ENCODE measurements at places on chromosomes 1 and 21.

DNA sequence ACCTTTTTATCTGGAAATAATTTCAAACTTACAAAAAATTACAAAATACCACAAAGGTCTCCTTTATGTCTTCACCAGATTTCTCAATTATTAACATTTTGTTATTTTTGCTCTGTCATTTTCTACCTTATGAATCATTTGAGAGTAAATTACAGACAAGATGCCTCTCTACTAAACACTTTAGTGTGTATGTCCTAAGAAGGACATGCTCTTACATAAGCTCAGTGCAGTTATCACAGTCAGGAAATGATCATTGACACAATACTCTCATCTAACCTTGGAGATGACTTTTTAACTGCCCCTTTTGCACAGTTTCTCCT is 378.9 kb upstream of the RUNX1 start:
- DNase-seq, result no peak

DNA sequence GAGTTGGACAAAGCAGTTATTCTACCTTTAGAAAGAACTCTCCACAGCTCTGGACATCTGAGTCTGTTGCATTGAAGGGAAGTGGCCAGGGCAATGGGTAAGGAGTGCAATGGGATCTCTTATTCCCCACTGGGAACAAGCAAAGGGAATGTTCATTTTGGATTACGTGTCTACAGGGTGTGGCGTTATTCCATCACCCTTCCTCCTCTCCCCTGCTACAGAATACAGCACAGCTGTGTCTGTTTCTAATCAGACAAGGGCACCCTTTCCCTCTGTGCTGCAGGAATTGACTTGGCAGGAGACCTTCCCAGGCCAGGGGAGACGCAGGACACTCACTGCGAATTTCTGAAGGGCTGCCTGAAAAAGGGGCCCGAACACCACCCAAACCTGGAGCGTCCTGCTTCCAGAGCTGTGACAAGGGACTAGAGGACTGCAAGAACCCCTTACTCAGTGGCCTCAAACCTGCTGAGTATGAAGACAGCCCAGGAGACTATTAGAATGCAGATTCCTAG is 163.6 kb upstream of the RAB4A start:
- no peak for DNase-seq

- DNase-seq, result no peak
Measured at GRCh38 chr1:157739229-157739901, 37.6 kb downstream of the FCRL2 start.

- no peak for DNase-seq
Measured at GRCh38 chr1:87899017-87899416, 570.3 kb downstream of the LMO4 start.

DNA sequence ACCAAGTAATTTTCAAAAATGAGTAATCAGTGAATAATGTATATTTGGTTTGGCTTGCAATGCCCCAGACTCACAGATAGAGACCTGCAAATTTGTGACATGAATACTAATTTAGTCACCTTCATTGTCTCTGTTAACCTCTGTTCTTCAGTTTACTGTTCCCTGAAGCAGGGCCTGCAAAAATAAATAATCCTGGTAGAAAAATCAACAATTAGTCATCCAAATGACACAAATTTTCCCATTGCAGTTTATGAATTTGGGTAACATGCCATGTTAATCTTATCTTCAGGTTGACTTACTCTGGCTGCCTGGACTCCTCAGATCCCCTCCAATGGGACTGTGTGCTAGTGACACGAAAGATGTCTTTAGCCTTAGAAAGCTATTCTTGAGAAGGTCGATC is 289.5 kb downstream of the PAPPA2 start:
- DNase-seq, result no peak

- DNase-seq, result no peak
Measured at GRCh38 chr1:116674011-116674531, 6.5 kb upstream of the IGSF3 start.

DNA sequence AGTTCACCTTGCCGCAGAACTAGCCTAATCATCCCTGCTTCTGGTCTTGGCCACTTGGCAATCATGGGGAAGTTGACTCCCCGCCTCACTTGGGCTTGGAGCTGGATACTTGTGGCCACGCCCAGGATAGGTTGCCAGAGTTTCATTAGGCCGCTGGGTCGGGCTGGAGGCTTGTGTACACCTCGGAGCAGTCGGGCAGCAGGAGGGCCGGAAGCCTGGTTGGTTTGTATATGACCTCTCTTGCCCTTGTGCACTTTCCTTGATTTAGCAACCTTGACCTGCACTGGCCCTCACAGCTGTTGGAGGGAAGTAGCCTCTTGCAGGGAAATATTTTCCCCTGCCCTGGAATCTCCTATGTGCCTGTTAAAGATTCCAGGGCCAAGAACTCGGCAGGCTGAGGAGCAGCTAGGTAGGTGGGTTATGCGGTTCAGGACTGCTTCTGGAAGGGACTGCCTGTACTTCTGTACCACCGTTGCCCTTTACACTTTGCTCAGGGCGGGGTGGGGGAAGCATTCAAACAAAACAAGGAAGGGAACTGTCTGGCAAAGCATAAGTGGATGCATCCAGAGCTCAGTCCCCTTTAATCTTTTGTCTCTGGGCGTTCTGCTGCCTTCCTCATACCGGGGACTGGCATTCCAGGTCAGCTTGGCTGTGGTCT is 83.5 kb downstream of the UCK2 start:
- DNase-seq, result no peak

DNA sequence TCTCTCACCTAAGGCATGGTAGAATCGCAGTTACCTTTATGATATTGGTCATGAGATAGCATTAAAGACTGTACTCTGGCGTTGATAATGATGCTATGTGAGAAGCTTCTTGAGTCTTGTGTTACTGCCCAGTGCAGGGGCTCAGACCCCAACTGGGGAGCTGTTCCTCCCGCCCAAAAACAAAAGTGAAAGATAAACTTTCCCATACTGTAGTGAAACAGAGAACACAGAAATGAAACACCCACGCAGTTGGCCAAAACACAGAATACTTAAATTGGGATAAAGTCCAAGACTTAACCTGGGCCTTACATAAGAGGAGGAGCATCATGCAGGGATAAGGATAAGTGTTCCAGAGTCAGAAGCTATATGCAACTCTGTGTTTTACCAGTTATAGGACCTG is 130.6 kb downstream of the HHIPL2 start:
- no peak for DNase-seq

- no peak for DNase-seq
Measured at GRCh38 chr1:115133440-115133839, 44.1 kb upstream of the TSPAN2 start.

GRCh38 chr1:203178821-203179666 is 3.4 kb upstream of the MYBPH start:
- DNase-seq, result no peak

DNA sequence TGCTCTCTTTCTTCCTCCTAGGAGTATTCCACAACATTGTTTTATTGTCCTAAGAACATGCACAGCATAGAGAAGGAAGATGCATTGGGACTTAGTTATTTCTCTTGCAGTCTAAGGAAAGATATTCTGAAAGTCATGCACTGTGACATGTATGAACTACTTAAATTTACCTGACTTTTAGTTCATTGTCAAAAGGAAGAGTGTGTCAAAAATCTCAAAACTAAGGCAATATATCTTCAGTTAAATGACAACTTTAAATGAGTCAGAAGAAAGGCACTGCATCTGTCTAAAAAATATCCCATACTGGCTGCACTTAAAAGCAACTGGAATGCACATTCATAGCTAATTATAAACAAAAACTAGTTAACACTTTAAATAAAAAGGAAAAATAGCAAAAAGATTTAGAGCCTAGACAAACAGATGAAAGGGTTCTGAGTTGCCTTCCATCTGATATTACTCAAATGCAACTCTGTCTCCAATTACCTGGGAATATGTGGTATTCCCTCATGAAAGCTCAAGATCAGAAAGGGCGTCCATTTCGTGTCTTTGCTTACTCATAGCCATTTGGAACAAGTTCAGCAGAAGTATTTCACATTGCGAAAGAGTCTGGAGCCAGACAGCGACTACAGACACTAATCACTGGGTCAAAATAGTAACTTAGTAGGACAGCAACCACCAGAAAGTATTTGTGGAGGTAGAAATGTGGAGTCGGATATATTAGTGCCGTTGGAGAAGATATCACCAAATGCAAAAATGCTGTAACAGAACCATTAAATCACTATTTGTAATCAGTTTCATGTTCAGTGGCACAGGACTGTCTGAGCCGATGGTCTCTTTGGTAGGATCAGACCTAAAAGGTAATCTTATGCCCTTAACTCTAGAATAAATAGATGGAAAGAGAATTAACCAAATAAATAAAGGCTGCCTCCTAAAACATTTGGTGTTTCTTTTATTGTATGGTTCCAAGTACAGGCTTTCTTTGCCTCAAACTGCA is 225.7 kb downstream of the GREM2 start:
- DNase-seq, result no peak

GRCh38 chr1:74835051-74835450 is 102.1 kb downstream of the TYW3 start:
- DNase-seq, result no peak

DNA sequence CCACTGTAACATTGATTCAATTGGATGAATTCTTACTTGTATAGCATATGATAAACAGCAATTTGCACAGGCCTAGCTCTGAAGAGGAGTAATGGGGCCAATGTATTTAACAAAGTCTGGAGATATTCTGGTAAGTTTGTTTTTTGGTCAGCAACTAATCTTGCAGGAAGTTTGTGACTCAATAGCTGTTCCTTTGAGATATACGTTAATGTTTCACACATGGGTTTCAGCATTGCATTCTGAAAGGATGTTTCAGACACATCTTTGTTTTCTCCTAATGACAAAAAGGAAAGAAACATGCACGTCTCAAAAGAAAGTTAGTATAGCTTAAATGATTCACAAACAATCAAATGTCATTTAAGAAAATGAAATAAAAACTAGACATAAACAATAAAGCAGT is 49.0 kb downstream of the LTN1 start:
- DNase-seq, result no peak

- no peak for DNase-seq
Measured at GRCh38 chr1:98355656-98356383, 305.7 kb upstream of the SNX7 start.

- no peak for DNase-seq
Measured at GRCh38 chr21:29172282-29172681, 41.8 kb downstream of the MAP3K7CL start.

- DNase-seq, result no peak
Measured at GRCh38 chr1:162446946-162447345, 35.0 kb upstream of the SH2D1B start.

- no peak for DNase-seq
Measured at GRCh38 chr1:24558902-24559791, 3.3 kb downstream of the NCMAP start.

DNA sequence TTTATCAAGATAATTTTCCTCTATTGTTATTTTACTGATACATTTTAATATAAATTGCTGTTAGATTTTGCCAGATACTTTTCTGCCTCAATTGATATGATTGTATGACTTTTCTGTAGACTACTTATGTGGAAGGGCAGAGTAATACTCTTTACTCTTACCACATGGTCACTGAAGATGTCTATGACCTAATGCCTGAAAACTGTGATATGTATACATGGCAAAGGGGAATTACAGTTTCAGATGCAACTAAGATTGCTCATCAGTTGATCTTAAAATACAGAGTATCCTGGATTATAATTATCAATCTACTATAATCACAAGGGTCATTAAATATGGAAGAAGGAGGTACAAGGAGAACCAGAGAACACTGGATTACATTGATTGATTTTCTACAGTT is 1528.0 kb downstream of the BRINP3 start:
- no peak for DNase-seq

DNA sequence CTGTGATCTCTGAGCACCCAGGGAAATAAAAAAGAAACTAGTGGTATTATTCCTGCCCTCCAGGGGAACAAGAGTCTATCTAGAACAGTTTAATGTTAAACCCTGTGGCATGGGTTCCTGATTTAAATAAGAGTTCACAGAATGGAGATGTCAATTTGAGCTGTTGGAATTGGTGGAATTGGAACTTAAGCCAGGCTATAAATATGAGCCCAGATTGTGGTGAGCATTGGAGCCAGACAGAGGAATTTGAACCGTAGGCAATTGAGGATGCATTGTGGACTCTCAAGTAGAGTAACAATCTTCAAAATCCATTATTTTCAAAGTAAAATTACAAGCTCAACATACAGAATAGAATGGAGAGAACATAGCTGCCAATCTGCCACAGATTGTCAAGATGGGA is 98.2 kb downstream of the NEK7 start:
- no peak for DNase-seq

- no peak for DNase-seq
Measured at GRCh38 chr1:52542085-52542688, 10.7 kb downstream of the TUT4 start.

DNA sequence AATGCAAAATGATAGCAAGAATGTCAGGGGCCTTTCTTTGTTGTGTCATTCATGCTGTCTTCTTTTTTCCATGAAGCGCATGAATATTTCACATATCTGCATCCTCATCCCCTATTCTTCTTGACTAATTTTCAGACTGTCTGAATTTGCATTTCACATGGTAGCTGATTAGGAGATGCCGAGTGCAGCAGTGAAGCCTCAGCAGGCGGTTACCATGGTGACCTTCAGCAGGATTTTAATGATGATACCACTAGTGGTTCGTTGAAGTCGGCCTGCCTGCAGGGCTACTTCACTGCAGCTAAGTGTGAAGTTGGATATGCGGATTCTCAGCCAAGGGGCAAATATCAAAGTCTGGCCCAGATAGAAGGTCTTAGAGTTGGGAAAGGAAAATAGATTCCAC is 141.8 kb downstream of the NEK7 start:
- DNase-seq, result no peak

GRCh38 chr1:218694636-218695035 is 349.5 kb downstream of the TGFB2 start:
- no peak for DNase-seq

GRCh38 chr1:36609241-36610027 is 126.7 kb upstream of the CSF3R start:
- no peak for DNase-seq

DNA sequence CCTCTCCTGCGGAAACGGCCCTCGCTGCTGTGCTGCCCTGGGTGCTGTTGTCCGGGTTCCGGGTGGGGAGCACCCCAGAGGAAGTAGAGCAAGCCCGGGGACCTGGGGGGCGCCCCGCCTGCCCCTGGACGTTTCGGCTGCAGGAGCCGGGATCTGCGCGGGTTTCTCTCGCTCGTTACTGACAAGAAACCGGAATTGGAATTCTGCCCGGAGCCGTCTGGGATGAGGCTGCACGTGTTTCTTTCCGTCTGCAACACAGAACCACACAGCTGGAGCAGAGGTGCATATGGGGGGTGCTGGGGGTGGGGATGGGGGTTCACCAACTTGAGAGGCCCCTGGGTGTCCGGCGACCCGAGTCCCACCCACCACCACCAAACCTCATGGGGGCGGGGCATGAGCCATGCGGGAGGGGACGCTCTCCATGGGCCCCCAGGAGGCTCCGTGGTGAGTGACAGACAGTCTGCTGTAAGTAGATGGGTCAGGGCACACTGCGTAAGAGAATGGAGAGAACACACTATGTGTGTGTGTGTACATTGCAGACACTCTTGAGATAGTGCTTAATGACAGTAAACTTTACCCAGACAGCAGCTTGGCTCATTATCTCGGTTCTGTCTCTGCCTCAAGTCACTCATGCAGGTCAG is 261.4 kb upstream of the C1orf174 start:
- DNase-seq, result no peak

DNA sequence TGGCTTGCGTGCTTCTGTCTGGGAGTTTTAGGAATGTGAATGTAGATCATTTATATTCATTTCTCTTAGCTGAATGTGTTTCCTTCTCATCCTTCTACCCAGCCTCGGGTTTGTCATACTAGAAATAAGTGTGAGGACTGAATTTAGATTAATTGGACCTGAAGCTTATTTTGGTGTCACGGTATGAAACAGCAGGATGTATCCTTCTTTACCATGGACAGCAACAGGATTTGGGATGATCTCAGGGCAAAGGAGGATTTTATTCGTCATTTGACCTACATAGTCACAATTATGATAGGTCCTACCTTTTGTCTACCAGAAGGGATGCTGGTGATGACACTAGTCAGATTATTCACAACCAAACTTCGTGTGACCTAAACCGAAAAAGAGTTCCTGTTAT is 127.4 kb downstream of the FMN2 start:
- no peak for DNase-seq

All from activated CD4-positive, CD25-positive, alpha-beta regulatory T cell (primary cell).